Astrocyte (in vitro differentiated cells and primary cell): ENCODE measurements at places on chromosomes 7 and 10.

DNA sequence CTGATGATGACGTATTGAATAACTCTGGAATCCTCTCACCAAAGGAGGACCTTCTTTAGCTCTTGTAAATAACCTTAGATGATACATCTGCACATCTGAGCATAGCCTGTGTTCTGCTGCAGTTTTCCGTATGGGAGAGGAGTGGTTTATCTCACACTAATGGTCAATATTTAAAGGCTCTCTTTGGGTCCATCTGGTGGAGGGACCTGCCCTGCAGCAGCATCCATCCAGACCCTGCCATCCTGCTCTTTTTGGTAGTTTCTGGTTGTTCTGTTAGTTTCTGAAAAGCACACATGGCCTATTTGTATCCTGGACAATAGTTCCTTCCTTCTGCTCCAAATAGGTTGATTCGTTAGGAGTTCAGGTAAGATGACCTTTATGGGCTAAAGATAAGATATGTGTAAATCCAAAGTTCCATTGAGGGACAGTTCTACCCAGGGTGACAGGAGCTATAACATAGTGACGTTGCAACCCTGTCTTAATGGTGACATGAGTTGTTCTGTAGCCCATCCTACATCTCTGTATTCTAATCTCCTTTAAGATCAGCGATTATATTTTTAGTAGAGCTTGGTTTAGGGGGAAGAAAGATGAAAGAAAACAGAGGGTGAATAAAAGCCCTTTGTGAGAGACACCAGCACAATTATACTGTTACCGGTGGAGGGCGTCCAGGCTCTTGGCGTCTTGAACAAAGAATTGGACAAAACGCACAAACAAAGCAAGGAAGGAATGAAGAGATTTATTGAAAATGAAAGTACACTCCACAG is 60.0 kb upstream of the KLF14 start:
- DNase-seq: peak; percentile 33

DNA sequence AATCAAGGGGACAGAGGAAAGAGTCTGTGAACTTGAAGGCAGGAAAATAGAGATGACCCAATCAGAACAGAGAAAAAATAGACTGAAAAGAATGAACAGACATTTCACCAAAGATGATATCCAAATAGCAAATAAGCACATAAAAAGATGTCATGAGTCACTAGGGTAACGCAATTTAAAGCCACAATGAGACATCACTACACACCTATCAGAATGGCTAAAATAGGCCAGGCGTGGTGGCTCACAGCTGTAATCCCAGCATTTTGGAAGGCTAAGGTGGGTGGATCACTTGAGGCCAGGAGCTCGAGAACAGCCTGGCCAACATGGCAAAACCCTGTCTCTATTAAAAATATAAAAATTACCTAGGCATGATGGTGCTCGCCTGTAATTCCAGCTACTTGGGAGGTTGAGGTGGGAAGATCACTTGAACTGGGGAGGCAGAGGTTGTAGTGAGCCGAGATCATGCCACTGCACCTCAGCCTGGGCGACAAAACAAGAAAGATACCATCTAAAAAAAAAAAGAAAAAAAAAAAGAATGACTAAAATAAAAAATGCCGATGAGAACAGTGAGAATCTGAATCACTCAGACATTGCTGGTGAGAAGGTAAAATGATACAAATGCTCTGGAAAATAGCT is 100.9 kb downstream of the LHPP start:
- no peak for DNase-seq

- no peak for DNase-seq
Observed at GRCh38 chr10:73399063-73399462, 14.8 kb downstream of the ANXA7 start.

DNA sequence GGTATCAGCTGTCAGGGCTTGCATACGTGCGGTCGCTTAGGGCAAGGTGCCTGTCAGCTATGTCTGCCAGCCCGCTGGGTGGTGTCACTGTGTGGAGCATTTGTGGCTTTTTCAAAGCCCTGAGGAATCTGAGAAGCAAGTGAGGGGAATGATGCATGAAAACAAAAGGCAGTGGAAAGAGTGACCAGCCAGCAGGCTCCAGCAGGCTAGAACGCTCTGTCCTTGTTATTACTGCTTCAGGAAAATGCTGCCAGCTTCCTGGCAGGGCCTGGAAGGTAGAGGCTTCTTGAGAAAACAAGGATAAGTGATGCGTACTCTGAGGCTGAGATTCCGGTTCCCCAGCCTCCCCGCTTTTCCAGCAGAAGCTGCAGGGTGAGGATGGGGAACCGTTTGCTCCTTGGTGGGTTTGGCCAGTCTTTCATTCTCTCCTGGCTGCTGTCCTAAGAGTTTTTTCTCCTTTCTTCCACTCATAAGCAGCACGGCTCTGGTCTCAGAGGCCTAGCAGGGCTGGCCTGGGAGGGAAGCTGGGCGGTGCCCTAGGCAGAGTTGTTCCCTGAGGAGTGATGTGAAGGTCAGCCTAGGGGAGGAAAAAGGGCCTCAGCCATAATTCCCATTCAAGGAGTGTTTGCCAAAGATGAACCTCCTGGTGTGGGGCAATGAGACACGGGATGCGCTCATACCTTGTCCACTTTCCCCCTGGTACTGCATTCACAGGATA is 42.8 kb upstream of the MKLN1 start:
- DNase-seq: peak; percentile 15

DNA sequence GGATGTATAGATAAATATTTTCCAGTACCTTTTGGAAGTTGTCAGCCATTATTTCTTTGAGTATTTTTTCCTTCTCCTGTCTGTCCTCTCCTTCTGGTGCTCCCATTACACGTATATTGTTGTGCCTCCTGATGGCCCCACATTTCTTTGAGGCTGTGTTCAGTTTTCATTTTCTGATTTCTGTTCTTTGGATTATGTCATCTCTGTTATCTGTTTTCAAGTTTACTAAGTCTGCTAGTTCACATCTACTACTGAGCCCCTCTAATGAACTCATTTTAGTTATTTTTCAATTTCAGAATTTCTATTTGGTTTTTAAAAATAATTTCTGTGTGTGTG is 16.3 kb downstream of the RBM33 start:
- no peak for DNase-seq

GRCh38 chr7:122018032-122018431 is 126.0 kb downstream of the AASS start:
- no peak for DNase-seq

GRCh38 chr7:37516664-37517063 is 68.0 kb upstream of the ELMO1 start:
- no peak for DNase-seq

DNA sequence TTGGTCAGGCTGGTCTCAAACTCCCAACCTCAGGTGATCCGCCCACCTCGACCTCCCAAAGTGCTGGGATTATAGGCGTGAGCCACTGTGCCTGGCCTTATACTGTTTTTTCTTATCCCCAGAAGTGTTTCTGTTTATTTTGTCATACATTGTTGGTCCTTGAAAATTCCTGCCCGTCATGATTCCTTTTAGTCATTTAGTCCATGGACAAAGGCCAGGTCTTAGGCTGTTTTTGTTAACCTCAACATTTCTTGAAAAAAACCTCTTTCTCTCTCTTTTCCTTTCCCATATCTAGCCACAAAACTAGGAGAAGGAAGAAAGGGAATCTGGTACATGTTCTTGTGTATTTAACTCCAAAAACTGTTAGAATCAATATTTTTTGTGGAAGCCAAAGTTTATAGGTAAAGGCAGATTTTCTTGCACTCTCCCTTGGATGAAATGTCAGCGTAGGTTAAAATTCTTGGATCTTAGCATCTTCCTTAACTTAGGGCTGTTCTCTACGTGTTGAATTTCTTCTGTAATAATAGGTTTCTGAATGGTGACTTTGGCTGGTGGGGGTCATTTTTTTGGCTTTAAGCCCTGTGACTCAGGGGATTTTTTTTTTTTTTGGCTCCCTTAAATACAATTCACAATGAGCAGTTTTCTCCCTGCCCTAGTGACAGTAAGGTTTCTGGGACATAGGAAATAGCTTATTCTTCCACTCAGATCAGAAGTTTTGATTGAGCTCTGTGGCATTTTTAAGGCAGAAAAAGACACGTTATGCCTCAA is 500.8 kb downstream of the AUTS2 start:
- DNase-seq: peak; percentile 45

DNA sequence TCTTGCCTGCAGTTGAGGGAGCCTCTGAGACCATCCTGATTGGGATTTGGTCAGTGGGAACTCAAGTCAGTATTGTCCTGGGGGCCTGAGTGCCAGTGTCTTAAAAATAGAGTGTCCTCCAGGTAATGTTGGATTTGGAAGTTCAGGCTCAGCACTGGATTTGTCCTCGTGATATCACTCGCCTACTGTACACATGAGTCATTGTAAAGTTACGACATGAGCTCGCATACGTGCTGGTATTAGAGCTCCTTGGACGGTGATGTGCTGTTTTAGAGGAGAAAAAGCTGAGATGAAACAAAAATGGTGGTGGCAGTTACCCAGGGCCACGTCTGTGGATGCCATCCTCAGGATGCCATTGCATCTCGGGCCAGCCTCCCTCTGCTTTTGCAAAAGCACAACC is 78.2 kb downstream of the MGMT start:
- DNase-seq: peak; percentile 3

GRCh38 chr7:91025906-91026390 is 238.3 kb upstream of the FZD1 start:
- DNase-seq: no peak

GRCh38 chr10:59631882-59632807 is 77.5 kb downstream of the SLC16A9 start:
- no peak for DNase-seq

DNA sequence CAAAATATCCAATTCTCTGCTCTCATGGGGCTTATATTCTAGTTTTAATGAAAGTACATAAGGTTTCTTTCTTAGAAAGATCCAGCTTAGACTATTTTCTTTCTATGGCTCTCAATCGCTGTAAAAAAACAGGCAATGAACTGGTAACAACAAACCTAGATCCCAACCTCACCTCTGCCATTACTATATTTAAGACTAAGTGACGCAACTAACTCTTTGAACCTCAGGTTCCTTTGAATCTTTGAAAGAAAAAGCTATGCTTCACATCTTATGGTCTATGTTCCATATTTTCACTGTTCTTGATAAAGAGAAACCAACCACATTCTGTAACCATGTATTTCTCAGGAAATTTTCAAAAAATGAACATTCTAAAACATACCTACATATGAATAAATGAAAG is 88.5 kb downstream of the ELAPOR2 start:
- no peak for DNase-seq

GRCh38 chr7:116929914-116930913 is 23.1 kb upstream of the ST7 start:
- peak; percentile 40 for DNase-seq

DNA sequence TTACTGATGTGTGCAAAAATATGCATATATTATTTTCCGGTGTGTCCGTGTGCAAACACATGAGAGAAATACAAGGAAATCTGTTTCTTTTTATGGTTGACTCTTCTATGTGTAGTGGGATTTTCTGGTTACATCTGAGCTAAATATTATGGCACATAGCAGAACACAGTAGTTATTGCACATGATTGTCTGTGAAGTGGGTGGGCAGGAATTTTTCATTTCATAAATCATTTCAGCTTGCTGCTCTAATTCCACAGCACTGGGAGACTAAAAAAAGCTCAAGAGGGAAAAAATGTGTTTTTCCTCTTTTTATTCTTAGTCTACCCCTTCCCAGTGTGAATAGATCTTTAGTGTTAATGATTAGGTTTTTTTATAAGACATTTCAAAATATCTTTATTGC is 197.9 kb downstream of the MBL2 start:
- no peak for DNase-seq

DNA sequence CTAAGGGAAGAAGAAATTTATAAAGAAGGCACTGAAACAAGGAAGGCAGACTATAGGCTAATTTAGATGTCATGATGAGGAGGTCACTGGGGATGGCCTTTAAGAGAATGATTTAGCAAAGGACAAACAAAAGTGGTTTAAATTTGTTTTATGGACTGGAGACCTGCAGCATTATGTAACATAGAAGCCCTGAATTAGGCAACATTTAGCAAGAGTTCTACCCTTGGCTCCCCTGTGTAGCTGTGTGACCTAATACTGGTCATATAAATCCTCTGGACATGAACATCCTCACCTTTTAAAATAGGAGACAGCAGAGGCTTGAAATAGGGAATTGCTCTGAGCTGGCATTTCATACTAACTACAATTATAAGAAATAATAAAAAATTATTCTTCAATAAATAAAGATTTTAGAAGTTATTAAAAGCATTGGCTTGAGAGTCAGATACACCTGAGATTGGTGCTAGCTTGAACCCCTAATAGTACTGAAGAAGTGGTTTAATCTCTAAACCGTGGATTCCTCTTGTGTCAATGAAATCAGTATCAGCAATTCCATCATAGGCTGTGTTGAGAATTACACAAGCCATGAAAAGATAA is 48.9 kb downstream of the RNLS start:
- no peak for DNase-seq

- no peak for DNase-seq
Observed at GRCh38 chr10:133481657-133482056, 27.9 kb downstream of the SCART1 start.

DNA sequence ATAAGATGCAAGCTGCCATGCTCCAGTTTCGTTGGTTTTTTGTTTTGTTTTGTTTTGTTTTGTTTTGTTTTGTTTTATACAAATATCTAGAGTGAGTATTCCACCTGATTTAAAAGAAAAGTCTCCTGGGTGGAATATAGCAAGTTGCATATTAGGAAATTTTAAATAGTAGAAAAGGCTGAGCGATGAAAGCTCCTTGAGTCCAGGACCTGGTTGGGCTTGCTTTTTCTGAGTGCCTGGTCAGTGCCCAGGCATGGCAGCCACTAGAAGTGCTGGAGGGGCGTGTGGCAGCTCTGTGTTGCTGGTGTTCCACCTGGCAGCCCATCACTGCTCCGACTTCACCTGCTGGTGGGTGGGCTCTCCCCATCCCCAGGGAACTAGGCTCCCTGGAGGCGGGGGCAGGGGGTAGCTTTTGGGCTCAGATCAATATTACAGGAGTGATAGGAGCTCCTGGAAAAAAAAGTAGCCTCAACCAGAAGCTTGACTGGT is 8.0 kb downstream of the COL17A1 start:
- no peak for DNase-seq

- no peak for DNase-seq
Observed at GRCh38 chr10:107103174-107104025, 61.1 kb downstream of the SORCS1 start.

DNA sequence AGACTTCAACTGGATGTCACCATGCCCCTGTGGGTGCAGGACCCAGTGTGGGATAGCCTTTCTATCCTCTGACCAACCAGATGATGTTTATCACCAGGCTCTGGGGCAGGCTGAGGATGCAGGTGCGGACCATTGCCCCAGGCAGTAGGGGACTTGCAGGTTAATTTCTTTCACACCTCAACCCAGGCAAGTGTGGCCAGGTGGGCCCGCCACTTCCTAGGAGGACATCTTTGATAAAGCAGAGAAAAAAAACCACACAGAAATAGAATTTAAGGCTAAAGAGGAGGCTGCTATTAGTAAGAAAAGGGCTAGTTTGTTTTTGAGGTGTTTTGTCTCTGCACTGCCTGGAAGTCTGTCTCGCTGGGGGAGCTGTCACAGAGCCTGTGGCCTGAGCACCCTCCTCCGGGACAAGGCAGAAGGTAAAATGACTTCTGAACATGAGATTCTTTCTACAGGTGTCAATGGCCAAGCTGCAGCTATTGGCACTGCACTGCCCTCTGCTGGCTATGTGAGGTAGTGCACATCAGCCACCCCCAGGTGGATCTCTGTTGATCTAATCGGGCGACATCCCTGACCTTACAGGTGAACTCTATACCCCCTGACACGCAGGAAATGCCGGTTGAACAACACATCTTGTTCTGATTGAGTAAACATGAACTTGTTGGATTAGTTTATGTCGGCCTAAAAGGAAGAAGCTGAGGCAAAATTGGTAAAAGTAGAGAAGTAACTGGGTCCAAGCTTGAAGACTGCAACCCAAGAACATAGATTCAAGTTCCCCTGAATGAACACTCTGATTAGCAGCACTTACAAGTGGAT is 21.0 kb downstream of the UPP1 start:
- DNase-seq: no peak
